CD4-positive, alpha-beta T cell treated with Interleukin-17A for 1 hour (primary cell): ENCODE measurements at places on chromosomes 4 and X.

DNA sequence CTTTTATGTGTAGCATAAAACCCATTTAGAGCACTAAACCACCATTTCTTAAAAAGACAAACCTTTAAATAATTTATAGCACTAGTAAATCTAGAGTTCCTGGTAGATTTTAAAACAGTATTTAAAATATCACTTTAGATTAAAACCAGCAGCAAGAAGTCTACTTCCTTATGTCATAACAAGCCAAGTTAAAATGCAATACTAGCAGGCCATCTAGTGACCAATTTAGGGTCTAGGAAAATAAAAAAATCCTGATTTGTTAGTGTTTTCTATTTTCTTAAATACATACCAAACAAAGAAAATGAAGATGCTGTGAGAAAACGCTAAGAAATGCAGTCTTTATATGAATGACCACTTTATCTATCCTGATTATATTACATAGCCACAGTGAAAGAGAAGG is 53.9 kb downstream of the PAPSS1 start:
- no peak for DNase-seq

GRCh38 chr4:110472583-110473329 is 3.2 kb upstream of the ENPEP start:
- DNase-seq, result no peak

DNA sequence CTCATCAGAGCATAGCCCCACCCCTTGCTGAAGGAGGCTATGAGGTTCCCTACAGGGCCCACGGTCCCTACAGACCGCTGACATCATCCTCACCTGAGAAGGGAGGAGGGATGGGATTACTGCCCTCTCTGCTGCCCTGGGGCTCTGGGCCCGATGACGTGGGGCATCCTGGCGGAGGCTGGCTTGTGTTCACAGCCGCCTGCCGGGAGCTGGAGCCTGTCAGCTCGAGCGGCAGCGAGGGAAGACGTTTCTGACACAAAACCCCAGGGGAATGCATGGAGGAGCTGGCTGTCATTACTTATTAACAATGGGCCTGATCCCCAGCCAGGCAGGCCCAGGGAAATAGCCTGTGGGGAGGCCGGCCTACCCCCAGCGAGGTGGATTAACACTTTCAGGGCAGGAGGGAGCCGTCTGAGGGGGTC is 106.6 kb upstream of the ATP6AP2 start:
- DNase-seq, result no peak

DNA sequence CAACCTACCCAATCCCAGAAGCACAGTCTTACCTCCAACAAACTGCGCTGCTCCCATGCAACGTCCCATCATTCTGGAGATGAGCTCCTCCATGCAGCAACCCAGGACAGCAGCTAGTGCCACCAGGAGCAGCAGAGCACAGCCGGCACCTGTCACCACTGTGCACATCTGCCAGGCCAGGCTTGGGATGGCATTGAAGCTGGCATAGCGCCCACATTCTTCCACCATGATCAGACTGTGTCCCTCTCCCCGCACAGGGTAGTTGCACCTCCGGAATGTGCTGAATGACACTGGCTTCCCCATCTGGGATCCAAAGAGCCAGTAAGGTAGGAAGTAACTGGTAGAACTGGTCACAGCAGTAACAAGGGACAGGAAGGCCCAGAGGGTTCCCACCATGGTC is 8.8 kb downstream of the LHFPL1 start:
- DNase-seq, result no peak

- no peak for DNase-seq
Observed at GRCh38 chr4:141102367-141102766, 30.9 kb downstream of the RNF150 start.

DNA sequence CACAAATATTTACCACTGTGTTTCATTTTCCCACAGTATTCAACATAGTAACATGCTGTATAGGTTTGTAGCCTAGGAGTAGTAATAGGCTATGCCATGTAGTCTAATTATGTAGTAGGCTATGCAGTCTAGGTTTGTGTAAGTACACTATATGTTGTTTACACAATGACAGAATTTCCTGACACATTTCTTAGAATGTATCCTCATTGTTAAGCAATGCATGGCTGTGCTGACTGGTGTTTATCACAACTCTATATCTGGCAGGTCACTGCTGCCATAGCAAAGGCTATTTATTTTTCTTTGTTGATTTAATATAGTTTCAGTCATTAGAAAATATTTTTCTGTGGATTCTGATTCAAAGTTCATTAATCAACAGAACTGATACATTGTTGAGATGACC is 108.3 kb upstream of the TEX13A start:
- no peak for DNase-seq

DNA sequence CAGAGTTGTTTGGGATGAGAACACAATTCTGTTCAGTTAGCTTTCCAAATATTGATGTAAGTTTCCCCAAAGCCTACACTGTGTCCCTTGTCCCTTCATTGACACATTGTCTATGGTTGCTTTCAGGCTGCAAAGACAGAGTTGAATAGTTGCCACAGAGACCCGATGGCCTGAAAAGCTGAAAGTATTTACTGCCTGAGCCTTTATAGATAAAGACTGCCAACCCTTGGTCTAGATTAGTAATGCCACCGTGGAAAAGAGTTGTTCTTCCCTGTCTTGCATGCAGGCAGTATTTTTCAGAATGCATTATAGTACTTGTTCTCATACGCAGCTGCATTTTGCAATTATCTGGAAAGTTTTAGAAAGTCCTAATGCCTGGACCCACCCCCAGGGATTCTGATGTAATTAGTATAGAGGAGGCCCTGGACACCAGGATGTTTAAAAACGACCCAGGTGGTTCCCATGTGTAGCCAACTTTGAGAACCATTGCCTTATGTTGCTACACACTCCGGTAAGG is 180.8 kb downstream of the FRMPD4 start:
- no peak for DNase-seq

DNA sequence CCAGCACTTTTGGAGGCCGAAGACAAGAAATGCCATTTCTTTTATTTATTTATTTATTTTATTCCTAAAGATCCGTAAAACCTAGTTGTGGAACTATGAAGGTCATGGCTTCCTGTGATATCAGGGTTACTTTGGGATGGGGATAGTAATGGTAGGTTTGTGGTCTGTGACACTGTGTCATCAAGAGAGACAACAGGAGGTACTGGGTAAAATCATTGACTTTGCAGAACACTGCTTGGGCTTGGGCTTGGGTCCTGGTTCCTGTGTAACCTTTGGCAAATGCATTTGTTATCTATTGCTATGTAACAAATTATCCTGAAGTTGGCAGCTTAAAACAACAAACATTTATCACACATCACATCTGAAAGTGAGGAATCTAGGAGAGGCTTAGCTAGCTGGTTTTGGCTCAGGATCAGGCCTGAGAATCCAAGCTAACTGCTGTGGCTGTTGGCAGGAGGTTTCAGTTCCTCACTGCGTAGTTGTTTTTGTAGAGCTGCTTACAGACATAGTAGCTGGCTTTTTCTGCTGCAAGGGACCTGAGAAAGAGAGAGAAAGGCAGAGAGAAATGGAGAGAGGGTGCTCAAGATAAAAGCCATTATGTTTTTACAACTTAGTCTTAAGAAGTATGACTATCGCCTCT is 576.4 kb upstream of the SLIT2 start:
- DNase-seq, result no peak

GRCh38 chr4:58081356-58081755 is 971.2 kb upstream of the IGFBP7 start:
- DNase-seq, result no peak

DNA sequence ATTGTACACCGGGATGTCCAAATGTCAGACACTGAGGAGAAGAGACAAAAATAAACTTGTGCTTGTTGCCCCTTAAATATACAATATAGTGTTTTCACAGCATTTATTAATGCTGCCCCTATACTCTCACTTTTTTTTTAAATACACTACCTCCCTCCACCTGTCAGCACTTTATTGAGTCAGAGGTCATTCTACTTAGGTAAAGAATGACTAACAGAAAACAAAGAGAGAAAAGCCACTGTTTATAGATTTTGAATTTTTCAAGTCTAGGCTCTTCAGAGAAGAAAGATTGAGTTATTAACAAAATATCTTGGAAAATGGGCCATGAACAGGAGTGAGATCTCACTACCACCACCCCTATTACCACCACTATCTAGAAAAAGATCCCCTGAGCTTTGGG is 58.1 kb downstream of the NIPAL1 start:
- no peak for DNase-seq

DNA sequence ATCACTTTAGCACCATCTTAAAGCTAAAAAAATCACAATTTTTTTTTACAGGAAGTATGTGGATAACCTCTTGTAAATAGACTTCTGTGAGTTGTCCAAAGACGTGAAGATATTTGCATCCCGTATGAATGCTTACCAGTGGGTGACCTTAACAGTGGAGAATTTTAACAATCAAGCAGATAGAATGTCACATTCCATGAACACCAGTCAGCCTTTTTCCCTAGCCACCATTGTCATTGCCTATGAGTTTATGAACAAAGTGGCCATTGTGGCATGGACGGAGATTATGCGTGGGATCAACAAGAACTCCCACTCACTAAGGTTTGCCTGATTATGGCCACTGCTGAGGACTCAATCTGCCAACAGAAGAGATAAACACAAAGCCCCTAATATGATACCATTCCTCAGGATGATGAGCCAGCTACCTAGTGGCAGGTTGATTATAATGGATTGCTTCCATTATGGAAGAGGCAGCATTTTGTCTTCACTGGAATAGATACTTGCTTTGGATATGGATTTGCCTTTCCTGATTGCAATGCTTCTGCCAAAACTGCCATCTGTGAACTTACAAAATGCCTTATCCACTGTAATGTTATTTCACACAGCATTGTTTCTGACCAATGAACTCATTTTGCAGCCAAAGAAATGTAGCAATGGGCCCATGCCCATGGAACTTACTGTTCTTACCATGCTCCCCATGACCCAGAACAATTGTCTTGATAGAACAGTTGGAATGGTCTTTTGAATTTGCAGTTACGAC is 830.9 kb upstream of the NDST4 start:
- DNase-seq, result no peak
